ENCODE measurements at places on chromosomes 3 and 15.

- DNase-seq: no peak
Measured at GRCh38 chr15:63752979-63753378, 80.8 kb downstream of the HERC1 start.

DNA sequence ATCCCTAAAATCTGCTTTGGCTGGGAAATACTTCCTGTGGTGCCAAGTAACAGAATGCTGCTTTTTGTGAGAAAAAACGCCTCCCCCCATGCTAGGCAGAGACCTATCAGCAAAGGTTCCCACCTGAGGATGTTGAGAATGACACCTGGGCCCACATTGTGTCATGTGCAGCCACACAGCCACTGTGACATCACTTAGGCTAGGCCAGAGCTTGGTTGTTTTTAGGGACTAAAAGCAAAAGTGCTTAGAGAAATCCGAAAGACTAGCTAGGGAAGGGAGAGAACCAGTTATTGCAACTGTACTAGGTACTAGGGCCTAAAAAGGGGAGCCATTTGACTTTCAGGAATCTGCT is 6.2 kb downstream of the ZDHHC3 start:
- DNase-seq: no peak

- no peak for DNase-seq
Measured at GRCh38 chr3:99651531-99651930, 13.1 kb downstream of the COL8A1 start.

- no peak for DNase-seq
Measured at GRCh38 chr3:196662033-196662432, 22.5 kb downstream of the NRROS start.

DNA sequence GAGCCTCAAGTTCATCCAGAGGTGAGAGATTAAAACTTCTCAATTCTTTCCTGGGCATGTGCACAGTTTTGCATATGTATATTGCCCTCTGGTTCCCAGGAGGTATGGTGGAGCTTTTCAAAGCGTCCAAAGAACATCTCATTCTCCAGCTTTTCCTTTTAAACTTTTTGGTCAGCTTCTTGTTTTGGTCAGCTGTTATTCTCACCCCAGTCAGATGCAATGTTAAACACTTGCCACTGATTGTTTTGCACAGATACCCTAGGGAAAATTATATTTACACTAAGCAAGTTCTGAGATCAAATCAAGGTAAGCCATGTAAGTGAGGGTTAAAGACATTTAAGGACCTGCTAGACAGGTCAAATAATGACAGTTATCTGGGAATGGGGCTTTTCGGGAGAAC is 261.3 kb downstream of the EDEM1 start:
- DNase-seq: no peak

- DNase-seq: no peak
Measured at GRCh38 chr3:149493315-149494021, 19.0 kb downstream of the TM4SF4 start.

- no peak for DNase-seq
Measured at GRCh38 chr3:10376353-10376752, 55.4 kb upstream of the SEC13 start.

DNA sequence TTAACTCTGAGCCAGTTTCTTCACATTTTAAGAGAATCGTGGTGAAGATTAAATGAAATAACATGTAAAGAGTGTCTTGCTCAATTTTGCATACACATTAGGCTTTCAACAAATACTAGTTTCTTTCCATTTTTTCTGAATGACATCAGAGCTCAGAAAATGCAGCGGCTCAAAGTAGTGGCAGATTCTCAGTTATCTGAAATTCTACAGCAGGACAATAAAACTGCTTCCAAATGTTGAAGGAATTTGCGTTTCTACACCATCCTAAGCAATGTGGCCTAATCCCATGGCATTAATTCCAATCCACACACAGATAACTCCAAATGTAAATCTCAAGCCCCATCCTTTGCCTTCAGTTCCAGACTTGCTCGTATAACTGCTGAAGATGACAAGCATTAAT is 115.8 kb downstream of the PLCH1 start:
- no peak for DNase-seq

GRCh38 chr3:34261001-34261385 is 462.6 kb downstream of the PDCD6IP start:
- DNase-seq: no peak

DNA sequence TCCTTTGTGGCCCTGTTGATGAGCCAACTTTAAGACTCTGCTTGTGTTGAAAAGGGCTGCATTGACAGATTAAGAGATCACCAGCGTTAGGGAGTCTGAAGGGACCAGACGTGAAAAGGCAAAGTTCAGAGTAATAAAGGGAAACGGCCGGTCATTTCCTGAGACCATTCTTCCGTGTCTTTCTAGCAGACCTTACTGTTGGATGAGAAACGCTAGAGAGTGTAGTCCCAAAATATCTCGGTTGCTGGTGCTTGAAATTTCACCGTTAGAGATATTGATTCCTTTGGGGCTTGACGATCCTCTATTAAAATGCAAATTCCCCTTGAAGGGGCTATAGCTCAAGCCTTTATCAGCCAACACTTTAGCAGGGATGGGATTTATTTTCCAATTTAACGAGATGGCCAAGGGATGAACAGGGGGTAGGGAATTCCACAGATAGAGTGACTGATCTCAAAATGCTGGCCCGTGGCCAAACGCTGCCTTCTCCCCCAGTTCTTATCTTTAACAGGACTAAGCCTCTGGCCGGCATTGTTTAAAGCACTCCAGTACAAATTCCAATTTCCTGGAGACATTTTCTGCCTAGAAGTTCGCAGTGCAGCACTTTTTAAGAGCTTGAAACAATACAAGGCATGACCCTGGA is 250.4 kb downstream of the TJP1 start:
- no peak for DNase-seq

GRCh38 chr15:65979837-65980236 is 110.5 kb downstream of the RAB11A start:
- DNase-seq: no peak

GRCh38 chr3:179088306-179088705 is 16.7 kb upstream of the ZMAT3 start:
- no peak for DNase-seq

DNA sequence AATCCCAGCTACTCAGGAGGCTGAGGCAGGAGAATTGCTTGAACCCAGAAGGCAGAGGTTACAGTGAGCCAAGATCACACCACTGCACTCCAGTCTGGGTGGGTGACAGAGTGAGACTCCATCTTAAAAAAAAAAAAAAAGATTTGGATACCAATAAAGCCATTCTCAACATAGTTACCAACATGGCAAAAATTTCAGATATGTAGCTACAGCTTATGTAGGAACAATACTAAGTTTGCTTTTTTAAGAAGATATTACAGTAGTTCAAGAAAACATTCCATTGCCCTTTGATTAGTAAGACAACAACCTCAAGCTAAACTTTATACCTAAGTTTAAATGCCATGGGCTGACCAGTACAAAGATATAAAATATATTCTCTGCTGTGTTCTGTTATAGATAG is 34.4 kb downstream of the ZNF106 start:
- no peak for DNase-seq

- DNase-seq: no peak
Measured at GRCh38 chr3:45509038-45509767, 85.3 kb upstream of the LIMD1 start.

DNA sequence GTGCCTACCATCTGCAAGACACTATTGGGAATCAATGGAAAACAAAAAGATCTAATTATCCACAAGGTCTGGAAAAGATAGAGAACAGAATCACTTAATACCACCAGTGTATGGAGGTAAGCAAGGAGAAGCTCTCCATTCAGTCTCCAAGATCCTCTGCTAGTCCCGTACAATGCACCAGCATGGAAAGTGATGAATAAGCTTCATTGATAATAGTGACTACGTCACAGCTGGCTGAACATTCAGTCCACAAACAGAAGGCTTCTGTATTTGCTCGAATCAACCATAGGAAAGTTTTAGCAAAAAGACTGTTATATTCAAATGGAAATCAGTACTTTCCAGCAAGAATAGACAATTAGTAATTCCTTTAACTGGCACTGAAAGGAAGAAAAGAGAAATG is 42.9 kb downstream of the IGSF11 start:
- DNase-seq: no peak

- DNase-seq: no peak
Measured at GRCh38 chr15:96402403-96402802, 71.9 kb downstream of the NR2F2 start.

DNA sequence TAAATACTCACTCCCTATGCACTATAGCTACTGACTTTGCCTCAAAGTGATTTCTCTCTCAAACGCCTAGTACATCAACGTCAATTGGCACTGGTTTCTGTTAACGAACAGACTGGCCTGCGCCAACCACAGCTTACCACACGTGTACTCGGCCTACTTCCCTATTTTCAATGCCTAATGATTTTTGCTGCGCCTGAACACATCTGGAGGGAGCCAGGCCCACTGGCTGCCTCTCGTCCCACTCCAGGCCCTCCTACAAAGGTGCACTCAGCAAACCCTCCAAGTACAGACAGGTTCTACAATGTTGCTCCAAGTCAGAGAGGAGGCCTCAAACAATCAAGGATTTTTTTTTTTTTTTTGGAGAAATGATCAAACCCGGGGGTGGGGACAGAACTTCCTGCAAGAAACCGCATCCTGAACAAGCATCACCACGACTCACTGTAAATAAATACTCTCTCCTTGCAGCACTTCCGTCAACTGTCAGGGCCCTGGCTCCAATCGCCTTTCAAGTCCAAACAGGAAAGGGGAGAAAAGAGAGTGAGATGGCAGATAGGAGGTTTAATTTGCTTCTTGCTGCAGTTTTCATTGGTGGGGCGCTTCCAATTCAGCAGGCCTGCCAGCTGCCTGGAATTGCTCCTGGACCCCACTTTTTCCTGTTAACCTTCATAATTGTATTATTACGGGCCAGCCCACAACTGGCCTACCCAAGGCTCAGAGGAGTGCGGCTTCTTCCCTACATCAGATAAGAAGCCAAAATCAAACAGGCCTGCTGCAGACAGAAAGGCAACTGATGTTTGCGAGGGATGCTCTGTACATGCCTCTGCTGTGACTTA is 139.3 kb downstream of the FOXP1 start:
- no peak for DNase-seq

DNA sequence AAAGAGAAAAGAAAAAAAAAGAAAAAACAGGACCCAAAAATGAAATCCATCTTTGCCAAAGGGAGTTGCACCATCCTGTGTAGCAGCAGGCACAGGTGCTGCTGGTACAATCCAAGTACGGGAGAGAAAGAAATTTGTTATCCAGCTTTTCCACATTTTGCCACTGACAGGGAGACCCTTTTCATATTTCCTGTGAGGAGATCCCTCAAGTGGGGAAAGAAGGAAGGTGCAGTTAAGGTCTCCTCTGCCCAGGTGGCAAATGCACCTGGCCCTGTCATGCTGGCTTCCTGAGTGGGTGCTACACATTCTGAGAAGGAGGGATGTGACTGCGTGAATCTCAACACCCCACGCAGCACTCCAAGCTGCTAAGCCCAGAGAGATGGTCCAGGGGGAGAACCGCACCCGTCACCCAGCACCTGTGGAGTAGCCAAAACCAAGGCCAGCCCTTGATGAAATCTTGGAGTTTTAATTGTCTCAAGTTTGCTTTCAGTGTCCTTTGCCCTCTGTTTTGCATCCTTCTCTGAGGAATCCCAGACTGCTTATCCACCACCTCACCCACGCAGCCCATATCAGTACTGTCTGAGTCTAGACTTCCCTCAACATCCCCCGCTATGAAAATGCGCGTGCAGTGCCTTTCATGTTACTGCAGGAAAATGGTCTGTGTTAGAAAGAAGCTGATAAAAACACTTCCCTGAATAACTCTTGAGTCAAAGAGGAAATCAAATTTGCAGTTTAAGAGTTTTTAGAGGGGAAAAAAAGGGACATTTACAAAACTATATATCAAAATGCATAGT is 141.9 kb upstream of the THBS1 start:
- no peak for DNase-seq

DNA sequence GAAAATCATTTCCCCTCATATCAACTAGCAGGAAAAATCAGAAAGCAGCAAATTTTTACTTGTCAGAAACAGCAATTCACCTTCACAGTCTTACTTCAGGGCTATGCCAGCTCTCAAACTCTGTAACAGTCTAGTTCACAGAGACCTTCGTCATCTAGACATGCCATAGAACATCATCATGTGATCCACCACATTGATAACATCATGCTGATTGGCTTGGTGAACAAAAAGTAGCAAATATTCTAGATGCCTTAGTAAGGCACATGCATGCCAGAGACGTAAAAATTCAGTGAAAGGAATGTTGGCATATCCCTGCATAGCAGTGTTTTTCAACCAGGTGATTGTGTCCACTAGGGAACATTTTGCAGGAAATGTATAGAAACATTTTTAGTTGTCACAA is 8.6 kb upstream of the SCAPER start:
- DNase-seq: no peak

DNA sequence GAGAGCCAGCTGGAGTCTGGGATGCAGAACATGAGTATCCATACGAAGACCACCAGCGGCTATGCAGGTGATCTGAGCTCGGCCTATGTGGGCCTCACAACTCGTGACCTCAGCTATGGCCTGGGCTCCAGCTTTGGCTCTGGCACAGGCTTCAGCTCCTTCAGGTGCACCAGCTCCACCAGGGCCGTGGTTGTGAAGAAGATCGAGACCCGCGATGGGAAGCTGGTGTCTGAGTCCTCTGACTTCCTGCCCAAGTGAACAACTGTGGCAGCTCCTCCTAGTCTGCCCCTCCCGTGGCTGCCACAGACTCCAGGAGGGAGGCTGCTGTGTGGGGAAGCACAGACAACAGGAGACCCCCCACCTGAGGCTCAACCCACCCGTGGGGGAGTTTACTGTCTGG is 3.6 kb upstream of the KPNA4 start:
- DNase-seq: no peak

- no peak for DNase-seq
Measured at GRCh38 chr3:31295150-31295765, 237.5 kb upstream of the STT3B start.

GRCh38 chr3:178056868-178057267 is 479.4 kb upstream of the KCNMB2 start:
- no peak for DNase-seq

DNA sequence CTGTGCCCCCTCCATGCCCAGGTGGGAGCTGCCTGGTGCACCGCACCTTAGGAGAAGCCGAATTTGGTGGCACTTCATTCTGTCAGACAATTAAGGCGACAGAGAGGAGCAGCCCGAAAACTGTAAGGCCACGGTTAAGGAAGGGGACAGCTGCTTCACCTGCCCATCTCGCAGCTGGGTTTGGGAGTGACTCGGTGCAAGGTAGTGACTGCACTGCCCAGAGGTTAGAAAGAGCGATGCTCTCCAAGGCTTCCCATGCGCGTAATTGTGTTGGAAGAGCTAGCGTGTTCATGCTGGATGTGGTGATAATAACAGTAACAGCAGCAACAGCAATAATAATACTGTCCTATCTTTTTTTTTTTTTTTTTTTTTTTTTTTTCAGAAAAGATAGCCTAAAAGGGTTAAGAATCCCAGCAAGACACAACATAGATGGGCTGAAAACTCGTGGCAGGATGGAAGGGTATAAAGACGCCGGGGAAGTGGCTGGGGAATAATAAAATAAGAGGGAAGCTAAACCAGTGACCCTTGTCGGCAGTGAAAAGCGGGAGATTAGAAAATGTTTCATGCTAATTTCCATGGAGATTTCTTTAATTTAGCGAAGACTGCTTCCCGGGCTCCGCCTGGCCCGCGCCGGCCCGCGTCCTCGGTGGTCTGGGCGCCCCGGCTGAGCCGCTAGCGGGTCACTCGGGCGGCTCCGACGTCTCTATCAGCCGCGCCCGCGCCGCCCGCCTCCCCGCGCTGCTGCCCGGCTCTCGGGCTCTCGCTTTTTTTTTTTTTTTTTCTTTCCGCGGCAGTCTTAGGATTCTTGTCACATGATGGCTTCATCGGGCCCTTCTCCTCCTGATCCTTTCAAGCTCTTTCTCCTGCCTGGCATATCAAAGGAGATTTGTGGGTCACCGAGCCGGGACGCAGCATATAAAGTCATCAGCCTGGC is 617.1 kb downstream of the NR2F2 start:
- DNase-seq: no peak

- DNase-seq: no peak
Measured at GRCh38 chr3:25130724-25131520, 297.1 kb upstream of the RARB start.

Measured in stimulated activated CD8-positive, alpha-beta memory T cell treated with anti-CD3 and anti-CD28 coated beads, Interleukin-4, amount 100 ng/mL, for 4 hours (primary cell).